Left renal cortex interstitium (tissue), 4 donors: ENCODE measurements at places on chromosomes 7 and 10.

GRCh38 chr7:121420976-121421375 lies 24.9 kb upstream of the FAM3C start:
- DNase-seq = no peak

DNA sequence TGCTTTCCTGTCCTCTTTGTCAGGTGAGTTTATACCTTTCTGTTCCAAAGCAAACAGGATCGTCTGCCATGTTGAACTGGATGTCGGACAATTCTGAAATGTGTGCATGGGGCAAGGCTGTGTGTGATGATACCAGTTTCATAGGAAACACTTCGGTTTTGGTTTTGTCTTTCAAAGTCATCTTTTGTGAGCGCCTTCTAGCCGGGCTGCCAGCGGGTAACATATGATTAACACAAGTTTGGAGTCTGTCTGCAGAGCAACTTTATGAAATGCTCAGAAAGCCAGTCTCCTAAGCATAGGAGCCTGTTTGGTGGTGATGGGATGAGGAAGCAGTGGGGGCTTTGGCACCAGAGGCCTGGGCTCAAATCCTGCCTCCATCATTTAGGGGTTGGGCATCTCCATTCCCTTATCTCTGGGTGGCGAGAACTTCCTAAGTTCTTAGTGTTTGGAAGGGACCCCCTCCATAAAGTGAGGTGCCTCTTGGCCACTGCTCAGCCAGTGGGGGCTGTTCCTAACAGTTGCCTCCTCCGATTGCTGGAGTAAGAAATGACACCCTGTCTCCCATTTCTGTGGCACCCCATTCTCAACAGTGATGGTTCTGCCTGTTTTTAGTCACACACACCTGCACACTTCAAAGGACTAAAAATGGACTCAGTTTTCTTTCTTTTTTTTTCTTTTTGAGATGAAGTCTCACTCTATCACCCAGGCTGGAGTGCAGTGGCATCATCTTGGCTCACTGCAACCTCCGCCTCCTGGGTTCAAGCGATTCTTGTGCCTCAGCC lies 36.8 kb downstream of the CUX1 start:
- DNase-seq = no peak

DNA sequence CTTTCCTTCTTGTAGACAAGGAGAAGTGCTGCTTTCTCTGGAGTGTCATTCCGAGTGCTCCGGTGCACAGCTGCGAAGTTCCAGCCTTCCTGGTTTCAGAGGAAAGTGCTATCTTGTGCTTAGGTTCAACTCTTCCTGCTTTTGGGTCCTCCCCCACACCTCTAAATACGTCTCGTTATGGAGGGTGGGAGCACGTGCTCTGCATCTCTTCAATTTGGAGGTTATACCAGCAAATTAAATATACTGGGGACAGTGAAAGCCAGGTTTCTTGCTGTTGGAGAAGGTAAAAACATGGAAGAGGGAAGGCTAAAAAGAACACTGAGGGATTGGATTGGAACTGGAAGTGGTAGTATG lies 2.4 kb upstream of the ESYT2 start:
- no peak for DNase-seq

DNA sequence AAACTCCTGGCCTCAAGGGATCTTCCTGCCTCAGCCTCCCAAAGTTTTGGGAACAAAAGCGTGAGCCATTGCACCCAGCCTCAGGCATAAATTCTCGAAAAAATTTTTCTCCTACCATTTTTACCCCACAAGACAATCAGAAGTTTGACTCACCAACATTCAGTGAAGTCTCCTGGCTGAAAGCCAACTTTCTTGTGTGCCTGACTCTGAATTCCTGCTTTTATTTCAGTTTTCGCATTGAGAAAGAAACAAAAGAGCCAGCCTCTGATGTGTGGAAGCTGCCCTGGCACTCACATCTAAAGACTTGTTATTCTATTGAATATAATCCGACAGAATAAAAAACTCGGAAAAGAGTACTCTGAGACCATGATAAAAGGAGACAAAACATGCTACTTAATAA lies 402.9 kb downstream of the MAGI2 start:
- DNase-seq = no peak

DNA sequence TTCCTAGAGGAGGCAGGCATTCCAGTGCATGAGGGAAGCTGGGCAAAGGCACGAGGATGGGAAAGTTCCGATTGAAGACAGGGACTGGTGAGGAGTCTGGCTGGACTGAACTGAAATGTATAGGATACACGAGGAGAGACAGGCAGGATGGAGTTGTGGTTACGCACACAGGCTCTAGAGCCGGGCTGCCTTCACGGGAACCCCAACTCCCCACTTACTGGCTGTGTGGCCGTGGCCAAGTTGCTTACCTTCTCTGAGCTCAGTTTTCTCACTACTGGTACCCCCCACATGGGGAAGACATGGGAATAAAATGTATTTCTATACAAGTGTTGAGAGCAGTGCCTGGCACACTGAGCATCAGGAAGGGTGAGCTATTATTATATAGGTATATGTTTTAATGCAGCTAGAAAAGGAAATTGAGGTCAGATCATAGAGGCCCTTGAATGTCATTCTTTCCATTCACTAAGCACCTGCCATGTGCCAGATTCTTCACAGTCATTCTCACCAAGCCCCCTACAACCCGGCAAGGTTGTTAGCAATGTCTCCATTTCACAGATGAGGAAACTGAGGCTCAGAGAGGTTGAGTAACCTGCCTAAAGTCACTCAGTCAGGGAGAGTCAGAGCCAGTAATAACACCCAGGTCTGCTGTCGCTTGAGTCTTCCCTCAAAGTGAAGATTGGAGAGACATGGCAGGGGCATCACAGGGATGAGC lies 9.7 kb downstream of the CHST3 start:
- DNase-seq = no peak

GRCh38 chr7:135224027-135224426 lies 9.6 kb upstream of the STRA8 start:
- no peak for DNase-seq

- DNase-seq = no peak
Observed at GRCh38 chr10:119398996-119399395, 143.5 kb downstream of the RGS10 start.

- DNase-seq = no peak
Observed at GRCh38 chr7:29044554-29044953, 86.4 kb upstream of the TRIL start.

- no peak for DNase-seq
Observed at GRCh38 chr7:130994378-130995115, 260.5 kb upstream of the KLF14 start.

GRCh38 chr10:70832852-70833528 lies 17.2 kb downstream of the SGPL1 start:
- no peak for DNase-seq
